ENCODE measurements at places on chromosomes 1 and 21. TPM values are rescaled to one million over a fixed set of nuclear protein-coding genes. Genes with fewer than 3 reads are reported as not detected.

DNA sequence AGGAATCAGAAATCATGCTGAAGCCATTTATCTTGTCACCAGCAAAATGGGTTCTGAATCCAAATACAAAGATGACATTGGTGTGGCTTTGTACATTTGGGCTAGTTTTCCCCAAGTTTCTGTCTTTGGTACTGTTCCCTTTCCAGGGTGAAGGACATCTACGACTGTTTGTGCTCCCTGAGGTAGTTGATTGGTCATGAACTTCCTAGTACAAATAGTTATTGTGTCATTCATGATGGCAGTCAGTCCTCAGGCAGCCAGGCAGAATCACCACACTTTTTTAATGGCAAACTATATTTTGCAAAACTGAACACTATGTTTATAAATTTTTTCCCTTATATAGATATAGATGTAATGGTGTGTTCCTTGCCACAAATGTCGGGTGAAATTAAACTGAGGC, 46.0 kb downstream of the CEP350 start:
- peaks cover 8% of the 10 kb centered on the region for H3K4me1 ChIP-seq
- no peaks in the 10 kb centered on the region for H3K27me3 ChIP-seq
- H3K27ac ChIP-seq, result no peak overlapping the region
- no peak overlapping the region for H3K4me3 ChIP-seq
- DNase-seq, result no peak

DNA sequence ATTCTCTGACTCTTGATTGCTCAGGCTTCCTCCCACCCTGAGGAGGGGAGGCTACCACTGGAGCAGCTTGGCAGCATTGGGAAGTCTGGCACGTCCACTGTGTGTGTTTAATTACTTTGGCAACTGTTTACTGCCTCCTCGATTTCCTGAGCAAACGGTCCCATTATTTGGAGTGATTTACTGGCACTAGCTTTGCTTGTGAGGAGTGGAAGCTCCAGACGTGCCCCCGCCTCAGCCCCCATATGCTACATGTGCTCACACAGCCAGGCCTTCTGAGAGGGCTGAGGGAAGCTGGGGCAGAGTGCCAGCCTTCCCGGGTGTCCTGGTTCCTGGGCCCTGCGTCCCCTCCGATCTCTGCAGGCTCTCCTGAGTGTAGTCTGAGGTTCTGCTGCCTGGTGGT, 306.2 kb downstream of the PTPRU start:
- no peak overlapping the region for H3K27ac ChIP-seq
- no peak for DNase-seq
- H3K36me3 ChIP-seq, result no peaks in the 10 kb centered on the region
- peaks cover 6% of the 10 kb centered on the region for H3K27me3 ChIP-seq
- H3K4me3 ChIP-seq, result no peak overlapping the region

DNA sequence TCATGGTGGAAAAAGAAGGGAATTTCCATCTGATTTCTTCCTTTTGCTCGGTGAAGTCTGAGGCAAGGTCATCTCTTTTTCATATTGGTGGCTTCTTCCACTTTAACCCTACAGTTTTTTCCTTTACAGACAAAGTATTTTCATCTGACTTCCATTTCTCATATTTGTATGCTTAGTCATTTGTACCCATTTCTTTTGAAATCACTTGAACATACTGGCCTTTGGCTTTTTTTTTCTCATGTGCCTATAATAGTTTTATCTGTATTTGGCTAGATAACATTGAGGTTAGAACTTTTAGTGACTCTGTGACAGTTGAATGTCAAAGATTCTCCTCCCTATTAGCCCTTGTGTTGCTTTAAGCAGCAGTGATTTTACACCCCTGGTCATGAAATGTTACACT, 27.7 kb downstream of the IL12RB2 start:
- no peaks in the 10 kb centered on the region for H3K4me1 ChIP-seq
- H3K27me3 ChIP-seq, result no peaks in the 10 kb centered on the region
- DNase-seq, result no peak
- H3K27ac ChIP-seq, result no peak overlapping the region

DNA sequence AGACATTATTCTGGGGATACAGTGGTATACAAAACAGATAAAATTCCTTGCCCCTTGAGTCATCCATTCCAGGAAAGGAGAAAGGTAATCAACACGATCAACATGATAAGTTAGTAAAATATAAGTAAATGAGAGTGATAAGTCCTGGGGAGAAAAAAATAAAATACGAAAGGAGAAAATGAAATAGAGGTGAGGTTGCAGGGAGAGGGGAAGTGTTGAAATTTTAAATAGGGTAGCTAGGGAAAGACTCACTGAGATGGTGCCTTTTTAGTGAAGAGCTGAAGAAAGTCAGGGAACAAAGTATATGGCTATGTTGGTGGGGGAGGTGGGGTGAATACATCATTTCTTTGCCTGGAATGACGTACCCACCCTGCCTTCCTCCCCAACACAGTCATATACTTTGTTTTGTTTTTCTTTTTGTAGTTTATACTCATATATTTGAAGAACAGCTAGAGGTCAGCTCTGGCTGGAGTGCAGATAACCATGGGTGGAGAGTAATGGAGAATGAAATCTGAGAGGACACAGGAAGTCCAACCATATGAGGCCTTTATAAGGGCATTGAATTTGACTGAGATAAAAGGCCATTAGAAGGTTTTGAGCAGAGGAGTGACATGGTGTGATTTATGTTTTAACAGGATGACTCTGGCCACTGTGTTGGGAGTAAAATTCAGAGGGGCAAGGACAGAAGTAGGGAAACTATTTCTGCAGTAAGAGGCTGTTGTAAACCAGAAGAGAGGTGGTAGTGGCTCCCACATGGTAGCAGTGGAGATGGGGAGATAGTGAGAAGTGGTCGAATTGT, 54.8 kb downstream of the OSBPL9 start:
- H3K4me3 ChIP-seq, result no peak overlapping the region
- H3K36me3 ChIP-seq, result no peaks in the 10 kb centered on the region
- no peak overlapping the region for H3K27ac ChIP-seq
- no peak for DNase-seq

SPATA46 gene
- not detected for total RNA-seq

RPTN gene
- not detected for total RNA-seq

Measured in lower lobe of right lung (tissue), 2 donors.